ENCODE measurements at places on chromosomes 2 and 18. TPM values are rescaled to one million over a fixed set of nuclear protein-coding genes. Genes with fewer than 3 reads are reported as not detected.

Gene CCNYL1
- 1.9 TPM for polyA plus RNA-seq

GRCh38 chr2:43129676-43130547 lies 96.5 kb downstream of the ZFP36L2 start:
- DNase-seq: no peak

DNA sequence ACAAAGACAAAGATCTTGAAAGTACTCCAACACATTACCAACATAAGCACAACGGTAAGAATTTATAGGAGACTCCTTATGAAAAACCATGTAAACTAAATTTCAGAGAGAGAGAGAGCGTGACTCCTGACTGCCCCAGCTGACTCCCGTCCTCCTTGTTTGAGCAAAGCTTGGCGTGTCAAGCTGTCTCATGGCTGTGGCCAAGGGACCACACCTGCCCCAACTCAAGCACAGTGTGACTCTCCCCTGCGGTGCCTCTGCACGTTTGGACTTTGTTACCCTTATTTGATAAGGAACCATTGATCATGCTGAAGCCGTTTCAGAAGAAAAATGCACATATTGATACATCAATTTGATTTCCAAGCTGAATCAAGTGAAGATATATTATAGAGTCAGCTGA lies 124.8 kb downstream of the COL6A3 start:
- DNase-seq: no peak

DNA sequence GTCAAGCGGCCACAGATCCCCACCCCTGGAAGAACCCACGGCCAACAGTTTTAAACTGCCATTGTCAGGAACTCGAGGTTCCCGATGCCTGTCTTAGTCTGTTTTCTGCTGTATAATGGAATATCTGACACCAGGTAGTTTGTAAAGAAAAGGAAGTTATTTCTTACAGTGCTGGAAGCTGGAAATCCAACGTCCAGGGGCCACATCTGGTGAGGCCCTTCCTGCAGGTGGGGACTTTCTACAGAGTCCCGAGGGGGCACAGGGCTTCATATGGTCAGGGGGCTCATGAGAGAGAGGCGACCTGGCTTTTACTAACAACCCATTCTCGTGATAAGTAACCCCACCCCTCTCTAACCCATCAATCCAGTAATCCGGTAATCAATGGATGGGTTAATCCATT lies 501.6 kb upstream of the MYT1L start:
- DNase-seq: no peak

GRCh38 chr2:157325786-157326185 lies at the start of gene ERMN:
TSS of gene ERMN (minus strand) at chr2:157325824. CDS start at chr2:157325642, 182 bp downstream.
- no peak for DNase-seq

- no peak for DNase-seq
Measured at GRCh38 chr2:74902281-74902860, 56.1 kb upstream of the POLE4 start.

Gene G6PC2
- not detected for polyA plus RNA-seq

- no peak for DNase-seq
Measured at GRCh38 chr2:164700390-164700789, 79.1 kb upstream of the GRB14 start.

Gene IGFBP2
- polyA plus RNA-seq: 0.28 TPM

- no peak for DNase-seq
Measured at GRCh38 chr18:9764011-9764481, 55.9 kb downstream of the RAB31 start.

Gene AP1S3
- 13.2 TPM for polyA plus RNA-seq

Gene CXCR4
- polyA plus RNA-seq: 52.1 TPM

Gene OSBPL6
- polyA plus RNA-seq: 0.03 TPM

GRCh38 chr2:222479859-222480258 lies 55.5 kb downstream of the SGPP2 start:
- no peak for DNase-seq

Gene UGT1A8
- polyA plus RNA-seq: not detected

Gene LPIN1
- polyA plus RNA-seq: 37.5 TPM
